ENCODE measurements at places on chromosomes 2 and 18. TPM values are rescaled to one million over a fixed set of nuclear protein-coding genes. Genes with fewer than 3 reads are reported as not detected.

Gene ANKRD30B
- total RNA-seq: not detected

Gene CHN1
- total RNA-seq: 71.8 TPM

DNA sequence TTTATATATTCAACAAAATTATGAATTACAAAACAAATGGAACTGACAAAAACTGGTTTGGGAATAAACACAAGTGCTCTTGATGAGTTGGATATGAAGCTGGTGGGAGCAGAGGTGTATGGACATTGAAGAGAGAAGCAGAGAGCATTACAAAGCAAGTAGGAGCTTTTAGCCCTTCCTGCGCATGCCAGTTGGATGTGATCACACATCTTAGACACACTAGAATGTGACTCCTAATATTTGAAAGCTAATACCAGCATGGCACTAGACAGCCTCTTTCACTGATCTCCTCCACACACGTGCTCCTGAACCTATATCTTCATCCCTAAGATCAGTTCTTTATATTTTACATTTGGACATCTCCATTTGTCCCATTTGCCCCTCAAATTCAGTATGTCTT, 298.1 kb downstream of the MTX2 start:
- DNase-seq: no peak

GRCh38 chr2:44772131-44772530, 169.4 kb upstream of the SIX3 start:
- no peak for DNase-seq

Data from SJCRH30 (cell line).